Activated naive CD4-positive, alpha-beta T cell (primary cell): ENCODE measurements at places on chromosomes 6 and 20.

DNA sequence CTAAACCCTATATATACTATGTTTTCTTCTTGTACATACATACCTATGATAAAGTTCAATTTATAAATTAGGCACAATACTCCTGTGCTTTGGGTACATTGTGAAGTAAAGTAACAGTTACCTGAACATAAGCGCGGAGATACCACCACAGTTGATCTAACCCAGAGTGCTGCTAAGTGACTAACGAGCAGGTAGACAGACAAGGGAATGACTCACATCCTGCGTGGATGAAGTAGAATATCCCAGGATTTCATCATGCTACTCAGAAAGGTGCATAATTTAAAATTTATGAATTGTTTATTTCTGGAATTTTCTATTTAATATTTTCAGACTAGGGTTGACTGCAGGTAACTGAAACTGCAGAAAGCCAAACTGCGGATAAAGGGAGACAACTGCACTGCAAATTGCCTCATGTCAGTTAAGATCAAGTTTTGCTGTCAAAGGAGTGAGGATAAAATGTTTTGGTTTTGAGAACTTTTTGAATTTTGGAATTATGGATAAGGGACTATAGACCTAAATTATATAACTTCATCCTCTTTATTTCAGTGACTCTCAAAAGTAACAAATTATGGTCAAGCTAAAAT is 14.4 kb downstream of the MKKS start:
- DNase-seq = no peak

- DNase-seq = no peak
These were observed 478 bp upstream of the MTHFD1L start for GRCh38 chr6:150865043-150865405.

DNA sequence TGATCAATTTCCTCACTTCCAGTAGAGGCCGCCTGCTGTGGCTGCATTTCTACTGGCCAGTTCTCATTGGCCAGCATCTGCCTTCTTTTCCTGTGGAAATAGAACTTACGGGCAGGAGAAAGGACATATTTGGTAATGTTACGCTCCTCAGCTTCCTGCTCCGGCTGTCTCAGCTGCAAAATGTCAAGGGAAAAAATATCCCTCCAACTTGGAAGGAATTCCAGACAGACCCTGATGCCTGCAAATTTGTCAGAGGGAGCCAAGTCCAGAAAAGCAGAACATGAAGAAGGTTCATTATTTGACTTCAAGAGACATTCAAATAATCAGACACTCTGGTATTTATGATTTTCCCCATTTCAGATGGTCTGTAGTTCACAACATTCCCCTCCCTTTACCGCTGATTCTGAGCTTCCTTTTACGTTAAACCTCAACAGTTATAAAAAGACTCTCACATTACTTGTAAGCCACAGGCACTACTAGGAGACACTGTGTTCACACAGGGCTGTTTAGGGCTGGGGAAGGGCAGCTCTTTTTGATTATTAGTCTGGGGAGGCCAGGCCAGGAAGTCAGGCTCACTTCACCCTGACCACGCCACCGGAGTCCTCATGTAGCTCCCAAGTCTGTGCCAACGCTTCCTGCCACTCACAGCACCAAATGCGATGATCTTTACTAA is 179.6 kb upstream of the CCN2 start:
- no peak for DNase-seq

GRCh38 chr6:12426121-12426520 is 136.0 kb downstream of the EDN1 start:
- DNase-seq = no peak

GRCh38 chr6:164695896-164696295 is 613.5 kb downstream of the C6orf118 start:
- DNase-seq = no peak

- DNase-seq = no peak
These were observed 411.5 kb downstream of the PKHD1 start for GRCh38 chr6:51675922-51676275.

DNA sequence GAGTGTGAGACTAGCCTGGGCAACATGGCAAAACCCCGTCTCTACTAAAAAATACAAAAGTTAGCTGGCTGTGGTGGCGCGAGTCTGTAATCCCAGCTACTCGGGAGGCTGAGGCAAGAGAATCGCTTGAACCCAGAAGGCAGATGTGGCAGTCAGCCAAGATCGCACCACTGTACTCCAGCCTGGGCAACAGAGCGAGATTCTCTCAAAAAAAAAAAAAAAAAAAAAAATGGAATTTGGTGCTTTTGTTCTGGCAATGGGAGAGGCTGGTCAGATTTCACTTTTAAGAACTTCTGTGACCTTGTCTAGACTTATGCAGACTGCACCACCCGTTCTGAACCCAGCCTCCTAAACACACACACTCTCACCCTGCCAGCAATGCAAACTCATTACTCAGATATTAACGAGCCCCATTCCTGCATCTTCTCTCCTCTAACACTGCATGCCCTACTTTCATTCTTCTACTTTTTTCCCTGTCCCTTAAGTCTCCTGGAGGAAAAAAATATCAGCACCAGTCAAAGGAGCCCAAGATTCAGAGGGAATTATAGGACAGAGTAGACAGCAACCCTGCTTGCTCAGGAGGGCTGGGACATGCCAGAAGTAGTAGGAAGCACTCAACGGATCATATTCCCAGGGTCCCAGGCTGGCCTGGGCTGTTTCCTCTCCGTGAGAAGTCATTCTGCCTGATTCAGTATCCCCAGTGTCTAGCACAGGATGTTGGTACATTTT is 4.4 kb downstream of the MOCS1 start:
- DNase-seq = no peak

DNA sequence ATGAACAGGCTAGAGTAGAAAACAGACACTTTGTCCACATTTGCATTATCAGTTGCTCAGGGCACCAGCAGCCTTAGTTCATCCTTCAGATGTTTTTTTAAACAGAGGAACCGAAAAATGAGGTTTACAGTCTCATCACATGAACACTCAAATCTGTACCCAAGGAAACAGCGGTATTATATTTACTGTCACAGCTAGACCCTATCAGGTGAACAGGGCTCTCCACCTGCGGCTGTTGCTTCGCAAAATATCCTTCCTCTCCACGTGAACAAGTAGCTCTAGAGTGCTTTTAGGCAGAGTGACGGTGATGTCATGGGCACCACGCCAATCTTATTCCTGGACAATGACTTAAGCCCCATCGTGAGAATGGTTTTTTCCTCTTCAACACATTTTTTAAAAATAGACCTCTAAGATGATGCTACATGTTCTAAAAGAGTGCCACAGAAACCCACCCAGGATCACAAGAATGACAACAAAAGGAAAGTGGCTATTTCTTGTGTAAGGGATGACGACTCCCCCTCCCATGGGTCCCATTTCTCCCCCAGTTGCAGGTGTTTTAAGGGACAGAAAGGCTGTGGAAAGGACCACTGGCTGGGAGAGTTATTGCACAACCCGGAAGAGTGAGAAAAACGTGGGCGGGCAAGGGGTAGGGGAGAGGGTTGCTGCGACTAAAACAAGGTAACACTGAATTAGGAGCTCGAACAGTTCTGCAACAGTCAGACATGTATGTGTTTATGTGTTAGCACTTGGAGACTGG is 77.7 kb downstream of the EFHC1 start:
- no peak for DNase-seq

GRCh38 chr6:29737707-29738630 is 14.7 kb downstream of the HLA-F start:
- DNase-seq = no peak

- DNase-seq = no peak
These were observed 1.6 kb upstream of the SLC32A1 start for GRCh38 chr20:38722683-38723016.

- no peak for DNase-seq
These were observed 29.5 kb upstream of the IFNGR1 start for GRCh38 chr6:137248702-137249101.

GRCh38 chr6:17269840-17270239 is 11.3 kb upstream of the RBM24 start:
- no peak for DNase-seq

- DNase-seq = no peak
These were observed 53.3 kb upstream of the TMEM181 start for GRCh38 chr6:158506601-158507000.

DNA sequence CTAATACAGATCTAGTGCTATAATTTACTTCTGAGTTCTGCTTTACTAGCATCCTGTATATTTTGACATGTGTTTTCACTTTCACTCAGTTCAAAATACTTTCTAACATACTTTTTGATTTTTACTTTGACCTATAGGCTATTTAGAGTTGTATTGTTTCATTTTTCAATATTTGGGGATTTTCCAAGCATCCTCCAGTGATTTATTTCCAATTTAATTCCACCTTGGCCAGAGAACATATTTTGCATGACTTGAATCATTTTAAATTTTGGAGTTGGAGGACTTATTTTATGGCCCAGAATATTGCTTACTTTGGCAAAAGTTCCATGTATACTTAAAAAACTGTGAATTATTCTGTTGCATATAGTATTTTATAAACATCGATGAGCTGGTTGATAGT is 1215.6 kb upstream of the MAP3K7 start:
- DNase-seq = no peak

DNA sequence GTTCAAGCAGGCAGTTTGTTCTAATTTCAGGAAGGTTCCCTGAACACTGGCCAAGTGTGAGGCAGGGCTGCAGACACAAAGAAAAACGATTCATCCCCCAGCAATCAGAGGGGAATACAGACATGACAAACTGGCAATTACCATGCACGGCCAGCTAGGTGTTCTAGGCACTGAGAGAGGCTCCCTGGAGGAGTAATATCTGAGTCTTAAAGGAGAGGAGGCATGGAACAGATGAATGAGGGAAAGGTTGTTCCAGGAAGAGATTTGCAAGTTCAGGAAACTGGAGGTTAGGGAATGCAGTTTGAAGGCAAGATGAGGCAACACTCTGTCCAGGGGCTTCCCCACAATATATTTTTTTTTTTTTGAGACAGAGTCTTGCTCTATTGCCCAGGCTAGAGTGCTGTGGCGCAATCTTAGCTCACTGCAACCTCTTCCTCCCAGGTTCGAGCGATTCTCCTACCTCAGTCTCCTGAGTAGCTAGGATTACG is 11.1 kb downstream of the RRAGD start:
- no peak for DNase-seq

DNA sequence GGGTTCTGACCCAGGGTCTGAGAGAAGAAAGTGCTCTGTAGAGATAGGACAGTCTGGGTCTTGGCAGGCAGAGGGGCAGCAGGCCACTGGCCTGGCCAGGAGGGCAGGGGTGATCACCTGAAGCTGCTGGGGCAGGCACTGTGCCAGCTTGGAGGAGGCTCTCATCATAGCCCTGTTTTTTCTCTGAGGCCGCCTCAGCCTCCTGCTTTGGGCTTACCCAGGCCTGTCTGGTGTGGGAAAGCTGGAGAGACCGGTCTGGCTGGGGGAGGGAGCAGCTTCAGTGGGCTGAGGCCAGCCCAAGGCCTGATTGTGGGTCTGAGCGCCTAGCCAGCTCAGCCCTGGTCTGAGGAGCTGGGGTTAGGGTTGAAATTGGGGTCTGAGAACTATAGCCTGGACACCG is 3.9 kb downstream of the LPIN3 start:
- DNase-seq = no peak

DNA sequence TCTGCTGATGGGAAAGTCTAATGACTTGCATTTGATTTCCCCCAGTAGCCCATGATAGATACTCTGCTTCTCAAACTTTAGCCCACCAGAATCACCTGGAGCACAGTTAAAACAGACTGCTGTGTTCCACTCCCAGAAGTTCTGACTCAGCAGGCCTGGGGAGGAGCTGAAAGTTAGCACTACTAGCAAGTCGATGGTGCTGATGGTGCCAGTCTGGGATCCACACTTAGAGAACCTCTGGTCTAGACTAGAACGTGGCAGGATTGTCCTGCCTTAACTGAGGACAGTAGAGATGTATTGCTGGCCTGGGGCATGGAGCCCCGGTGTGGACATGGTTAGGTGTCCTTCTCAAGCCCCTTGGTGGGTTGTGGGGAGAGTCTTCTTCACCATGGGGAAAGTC is 8.7 kb downstream of the TOX2 start:
- no peak for DNase-seq

DNA sequence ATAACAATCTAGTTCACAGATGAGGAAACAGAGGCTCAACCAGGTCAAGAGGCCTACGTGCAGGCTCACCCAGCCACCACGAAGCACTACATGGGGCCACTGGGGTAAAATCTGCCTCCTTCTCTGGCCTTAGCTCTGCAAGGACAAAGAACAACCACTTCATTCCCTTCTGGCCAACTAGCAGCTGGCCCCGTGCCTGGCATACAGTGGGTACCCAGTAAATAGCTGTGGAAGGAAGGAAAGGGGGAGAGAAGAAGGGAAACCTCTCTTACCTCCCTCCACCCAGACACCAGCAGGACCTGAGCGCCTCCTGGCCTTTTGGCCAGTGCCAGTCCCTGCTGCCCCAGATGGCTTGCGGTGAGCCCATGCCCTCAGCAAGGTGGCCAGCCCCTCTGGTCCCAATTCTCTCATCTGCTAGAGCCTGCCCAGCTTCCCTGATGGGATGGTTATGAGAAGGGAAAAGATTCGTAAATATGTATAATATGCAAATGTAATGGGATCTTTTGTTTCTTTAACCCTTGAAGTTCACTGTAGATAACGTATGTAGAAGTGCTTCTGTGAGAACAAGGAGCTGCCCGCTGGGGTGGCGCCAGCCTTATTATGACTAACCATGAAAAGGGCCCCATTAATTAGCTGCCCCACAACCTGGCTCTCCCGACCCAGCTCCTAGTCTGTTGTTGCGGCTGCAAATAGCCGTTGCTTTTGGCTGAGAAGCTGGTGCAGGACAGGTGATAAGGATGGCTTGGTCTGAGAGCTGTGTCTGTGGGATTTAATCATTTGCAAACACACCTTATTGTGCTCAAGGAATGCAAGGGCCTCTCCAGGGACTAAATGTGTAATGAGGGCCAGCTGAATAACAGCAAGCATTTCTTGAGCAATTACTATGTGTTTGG is 62.0 kb downstream of the DLGAP4 start:
- no peak for DNase-seq

- no peak for DNase-seq
These were observed 8.4 kb downstream of the CYP21A2 start for GRCh38 chr6:32046450-32047083.

DNA sequence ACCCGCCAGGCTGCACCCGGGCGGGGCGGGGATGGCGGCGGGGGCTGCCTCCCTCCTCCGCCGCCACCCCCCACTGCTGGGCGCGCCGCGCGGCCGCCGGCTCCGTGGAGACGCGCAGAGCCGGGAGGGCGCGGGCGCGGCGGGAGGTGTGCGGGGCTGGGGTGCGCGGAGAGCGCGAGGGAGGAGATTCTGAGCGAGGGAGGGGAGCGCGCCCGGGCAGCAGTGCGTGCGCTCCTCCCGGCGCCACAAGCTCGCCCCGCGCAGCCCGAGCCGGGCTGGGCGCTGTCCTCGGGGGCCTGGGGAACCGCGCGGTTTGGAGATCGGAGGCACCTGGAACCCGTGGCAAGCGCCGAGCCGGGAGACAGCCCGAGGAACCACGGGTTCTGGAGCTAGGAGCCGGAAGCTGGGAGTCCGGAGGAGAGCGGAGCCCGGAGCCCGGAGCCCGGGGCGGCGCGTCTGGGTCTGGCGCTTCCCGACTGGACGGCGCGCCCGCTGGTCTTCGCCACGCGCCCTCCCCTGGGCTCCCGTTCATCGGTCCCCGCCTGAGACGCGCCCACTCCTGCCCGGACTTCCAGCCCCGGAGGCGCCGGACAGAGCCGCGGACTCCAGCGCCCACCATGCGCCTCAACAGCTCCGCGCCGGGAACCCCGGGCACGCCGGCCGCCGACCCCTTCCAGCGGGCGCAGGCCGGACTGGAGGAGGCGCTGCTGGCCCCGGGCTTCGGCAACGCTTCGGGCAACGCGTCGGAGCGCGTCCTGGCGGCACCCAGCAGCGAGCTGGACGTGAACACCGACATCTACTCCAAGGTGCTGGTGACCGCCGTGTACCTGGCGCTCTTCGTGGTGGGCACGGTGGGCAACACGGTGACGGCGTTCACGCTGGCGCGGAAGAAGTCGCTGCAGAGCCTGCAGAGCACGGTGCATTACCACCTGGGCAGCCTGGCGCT is at the start of gene NTSR1:
Gene NTSR1, plus strand, starts transcription at position 246 of the 946 bp plus-strand sequence. Its CDS starts 372 bp downstream, at position 618.
- no peak for DNase-seq

- no peak for DNase-seq
These were observed 24.4 kb downstream of the HCRTR2 start for GRCh38 chr6:55198715-55199114.
